A673 (cell line): ENCODE measurements at places on chromosomes 11 and 22. TPM values are rescaled to one million over a fixed set of nuclear protein-coding genes. Genes with fewer than 3 reads are reported as not detected.
A peak's percentile ranks its signal among the peaks of the same experiment; 100 is the strongest.

DNA sequence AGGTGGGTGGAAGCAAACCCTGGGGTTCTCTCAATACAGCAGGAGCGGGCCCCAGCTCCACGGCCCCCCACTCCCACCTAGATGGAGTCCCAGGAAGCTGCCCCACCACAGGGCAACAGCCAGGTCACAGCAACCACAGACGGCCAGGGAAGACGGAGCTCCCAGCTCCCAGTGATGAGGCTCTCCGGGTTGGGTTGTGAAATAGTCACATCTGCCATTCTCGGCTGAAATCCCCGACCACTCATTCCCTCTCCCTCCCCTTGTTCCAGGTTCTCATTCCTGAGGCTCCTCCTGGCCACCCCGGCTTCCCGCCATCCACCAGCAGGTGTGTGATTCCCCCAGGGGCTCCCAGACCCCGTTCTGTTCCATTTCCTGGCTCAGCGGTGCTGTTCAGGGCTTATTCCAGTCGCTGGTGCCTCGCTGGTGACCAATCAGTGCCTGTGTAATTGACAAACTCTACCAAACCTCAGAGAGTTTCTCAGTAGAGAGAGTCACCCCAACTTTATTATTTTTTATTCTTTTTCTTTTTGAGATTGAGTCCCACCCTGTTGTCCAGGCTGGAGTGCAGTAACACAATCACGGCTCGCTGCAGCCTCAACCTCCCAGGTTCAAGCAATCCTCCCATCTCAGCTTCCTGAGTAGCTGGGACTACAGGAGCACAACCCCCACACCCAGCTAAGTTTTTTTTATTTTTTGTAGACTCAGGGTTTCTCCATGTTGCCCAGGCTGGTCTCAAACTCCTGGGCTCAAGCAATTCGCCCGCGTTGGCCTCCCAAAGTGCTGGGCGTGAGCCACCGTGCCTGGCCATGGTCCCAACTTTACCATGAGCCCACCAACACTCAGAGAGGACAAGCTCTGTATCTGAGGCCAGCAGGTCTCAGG, 63.2 kb downstream of the SHANK2 start:
- no peaks in the 10 kb centered on the region for H3K4me1 ChIP-seq
- DNase-seq = no peak
- no peak overlapping the region for H3K4me3 ChIP-seq
- no peaks in the 10 kb centered on the region for H3K27me3 ChIP-seq

- peak overlapping the region; percentile 60 for H3K27ac ChIP-seq
- no peak overlapping the region for H3K4me3 ChIP-seq
- no peaks in the 10 kb centered on the region for H3K36me3 ChIP-seq
- DNase-seq = peak; percentile 88
- peaks cover 13% of the 10 kb centered on the region for H3K4me1 ChIP-seq
Observed at GRCh38 chr11:90997241-90997640, 774.4 kb upstream of the CHORDC1 start.

- no peaks in the 10 kb centered on the region for H3K4me1 ChIP-seq
- no peak overlapping the region for H3K4me3 ChIP-seq
- H3K27ac ChIP-seq = no peak overlapping the region
- H3K36me3 ChIP-seq = no peaks in the 10 kb centered on the region
Observed at GRCh38 chr11:121385688-121386087, 66.4 kb upstream of the SORL1 start.

DNA sequence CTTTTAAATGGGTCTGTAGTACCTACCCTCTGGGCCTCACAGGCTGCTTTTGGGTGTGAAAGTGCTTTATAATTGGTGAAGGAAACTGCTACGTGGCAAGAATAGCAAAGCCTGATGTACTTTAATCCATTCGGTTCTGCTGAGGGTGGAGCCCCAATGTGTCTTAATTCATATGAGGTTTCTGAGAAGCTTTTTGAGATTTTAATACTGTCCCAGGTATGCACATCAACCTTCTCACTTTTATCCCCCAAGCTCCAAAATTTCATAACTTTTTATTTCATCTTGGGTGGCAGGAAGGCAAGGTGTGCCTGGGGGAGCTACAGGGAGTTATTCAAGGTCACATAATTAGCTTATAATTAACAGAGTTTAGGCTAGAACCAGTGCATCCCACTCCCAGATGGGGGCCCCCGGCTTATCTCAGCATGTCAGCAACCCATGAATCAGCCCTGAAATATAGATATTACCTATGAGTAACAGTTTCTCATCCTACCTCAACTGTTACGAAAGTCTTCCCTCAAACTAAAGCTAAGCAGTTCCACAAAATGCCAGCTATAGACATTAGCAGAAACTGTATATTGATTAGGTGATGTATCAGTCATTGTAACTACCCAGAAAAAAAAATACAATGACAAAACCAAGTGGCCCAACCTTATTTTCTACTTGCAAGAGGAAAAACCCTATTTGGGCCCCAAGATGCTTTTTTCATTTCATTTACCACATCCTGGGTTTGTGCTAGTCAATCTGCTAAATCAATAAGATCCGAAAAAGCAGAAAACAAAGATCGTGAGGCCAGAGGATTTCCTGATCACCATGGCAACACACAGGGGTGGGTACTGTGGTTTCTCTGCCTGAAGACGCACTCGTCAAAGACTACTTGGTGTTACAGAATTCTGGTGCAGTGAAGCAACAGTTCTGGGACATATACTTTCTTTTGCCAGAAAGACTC, 26.7 kb downstream of the CD44 start:
- peaks cover 3% of the 10 kb centered on the region for H3K27me3 ChIP-seq
- no peak for DNase-seq
- no peaks in the 10 kb centered on the region for H3K4me1 ChIP-seq
- H3K4me3 ChIP-seq = no peak overlapping the region

DNA sequence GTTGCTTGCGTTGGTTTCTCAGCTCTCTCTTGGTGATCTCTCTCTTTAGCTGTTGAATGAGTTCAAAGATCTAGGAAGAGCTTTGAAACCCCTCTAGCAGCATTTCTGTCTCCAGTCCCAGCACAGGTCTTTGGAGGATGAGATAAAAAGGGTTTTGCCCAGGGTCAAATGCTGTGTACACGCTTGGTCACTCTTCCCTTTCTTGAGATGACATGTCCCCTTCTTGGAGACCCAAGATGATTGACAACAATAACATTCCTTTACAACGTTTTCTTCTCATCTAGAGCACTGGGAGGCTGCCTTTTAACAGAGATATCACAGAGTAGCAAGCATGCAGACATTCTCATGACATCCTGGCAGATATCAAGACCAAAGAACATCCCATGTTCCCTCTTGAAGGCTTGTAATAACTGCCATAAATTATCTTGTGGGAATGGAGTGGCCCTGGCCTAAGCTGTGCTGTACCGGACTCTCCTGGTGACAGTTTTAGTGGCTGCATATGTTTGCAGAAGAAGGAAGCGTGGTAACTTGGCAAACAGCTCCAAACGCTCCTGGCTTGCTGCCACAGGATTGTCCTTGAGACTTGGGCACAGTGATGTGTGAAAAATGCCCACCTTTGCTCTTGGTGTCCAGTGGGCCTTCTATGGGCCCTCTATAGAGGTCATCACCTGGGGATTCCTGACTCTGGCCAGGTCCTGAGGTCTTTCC, 107.8 kb downstream of the PTPRJ start:
- DNase-seq = no peak
- H3K36me3 ChIP-seq = no peaks in the 10 kb centered on the region
- H3K27me3 ChIP-seq = no peaks in the 10 kb centered on the region
- no peak overlapping the region for H3K27ac ChIP-seq
- peaks cover 21% of the 10 kb centered on the region for H3K4me1 ChIP-seq

- H3K4me3 ChIP-seq = no peak overlapping the region
- peaks cover 53% of the 10 kb centered on the region for H3K27me3 ChIP-seq
- no peaks in the 10 kb centered on the region for H3K4me1 ChIP-seq
Observed at GRCh38 chr11:26987731-26988130, 6.2 kb upstream of the FIBIN start.

- H3K36me3 ChIP-seq = no peaks in the 10 kb centered on the region
- H3K27me3 ChIP-seq = no peaks in the 10 kb centered on the region
- no peak overlapping the region for H3K27ac ChIP-seq
- H3K4me1 ChIP-seq = peaks cover 17% of the 10 kb centered on the region
- H3K4me3 ChIP-seq = no peak overlapping the region
Observed at GRCh38 chr11:12755510-12756453, 81.6 kb downstream of the TEAD1 start.

GRCh38 chr11:94849839-94850238, 81.7 kb downstream of the AMOTL1 start:
- peak; percentile 76 for DNase-seq
- H3K27ac ChIP-seq = peak overlapping the region; percentile 17
- no peak overlapping the region for H3K4me3 ChIP-seq

- no peak overlapping the region for H3K27ac ChIP-seq
- no peaks in the 10 kb centered on the region for H3K36me3 ChIP-seq
- peaks cover 16% of the 10 kb centered on the region for H3K4me1 ChIP-seq
- H3K27me3 ChIP-seq = no peaks in the 10 kb centered on the region
- DNase-seq = no peak
Observed at GRCh38 chr11:91859666-91860065, 365.0 kb upstream of the FAT3 start.

- H3K36me3 ChIP-seq = no peaks in the 10 kb centered on the region
- no peak overlapping the region for H3K4me3 ChIP-seq
- no peaks in the 10 kb centered on the region for H3K27me3 ChIP-seq
- no peak for DNase-seq
Observed at GRCh38 chr11:12539572-12539971, 134.6 kb upstream of the TEAD1 start.

KDM4E gene
- not detected in 2 replicates for total RNA-seq

RASD2 gene
- total RNA-seq = 1.3 and 3.1 TPM in 2 replicates

CHRNA10 gene
- 1.6 and 2.1 TPM in 2 replicates for total RNA-seq

TTC38 gene
- 11.4 and 16.2 TPM in 2 replicates for total RNA-seq

RPS19BP1 gene
- 93.5 and 97.2 TPM in 2 replicates for total RNA-seq

PHLDA2 gene
- 25.0 and 33.7 TPM in 2 replicates for total RNA-seq
